ENCODE measurements at places on chromosomes 11 and 22. TPM values are rescaled to one million over a fixed set of nuclear protein-coding genes. Genes with fewer than 3 reads are reported as not detected.

MPPED2 gene
- total RNA-seq, result not detected

MMP1 gene
- not detected for total RNA-seq

GUCD1 gene
- 58.4 TPM for total RNA-seq

A4GALT gene
- not detected for total RNA-seq

GRCh38 chr11:57787920-57788702 lies 26.5 kb downstream of the CTNND1 start:
- no peak for DNase-seq
- peaks cover 2% of the 10 kb centered on the region for H3K36me3 ChIP-seq
- no peaks in the 10 kb centered on the region for H3K27me3 ChIP-seq
- peak overlapping the region; percentile 49 for H3K27ac ChIP-seq

DNA sequence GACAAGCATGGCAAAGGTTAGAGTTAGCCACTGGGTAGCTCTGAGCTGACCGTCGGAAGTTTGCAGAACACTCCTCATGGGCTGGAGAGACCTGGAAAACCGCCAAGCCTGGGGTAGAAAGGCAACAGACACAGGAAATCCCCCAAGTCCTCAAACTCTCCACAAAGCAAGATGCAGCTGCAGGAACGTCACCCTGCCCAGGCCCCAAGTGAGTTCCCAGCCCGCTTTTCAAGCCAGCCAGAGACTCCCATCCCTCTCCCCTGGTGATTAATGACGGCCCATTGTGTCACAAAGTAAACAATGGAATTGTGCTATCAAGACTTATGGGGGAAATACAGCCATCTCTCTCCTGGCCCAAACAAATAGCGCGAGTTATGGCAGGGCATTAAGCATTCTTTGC lies 633.0 kb downstream of the TBC1D22A start:
- no peak for DNase-seq
- H3K36me3 ChIP-seq, result no peaks in the 10 kb centered on the region
- H3K27me3 ChIP-seq, result peaks cover 6% of the 10 kb centered on the region
- H3K27ac ChIP-seq, result no peak overlapping the region
- H3K4me3 ChIP-seq, result no peak overlapping the region

GRCh38 chr11:19767627-19768151 lies 55.1 kb downstream of the NAV2 start:
- no peak overlapping the region for H3K4me3 ChIP-seq
- DNase-seq, result no peak
- H3K27ac ChIP-seq, result no peak overlapping the region

DNA sequence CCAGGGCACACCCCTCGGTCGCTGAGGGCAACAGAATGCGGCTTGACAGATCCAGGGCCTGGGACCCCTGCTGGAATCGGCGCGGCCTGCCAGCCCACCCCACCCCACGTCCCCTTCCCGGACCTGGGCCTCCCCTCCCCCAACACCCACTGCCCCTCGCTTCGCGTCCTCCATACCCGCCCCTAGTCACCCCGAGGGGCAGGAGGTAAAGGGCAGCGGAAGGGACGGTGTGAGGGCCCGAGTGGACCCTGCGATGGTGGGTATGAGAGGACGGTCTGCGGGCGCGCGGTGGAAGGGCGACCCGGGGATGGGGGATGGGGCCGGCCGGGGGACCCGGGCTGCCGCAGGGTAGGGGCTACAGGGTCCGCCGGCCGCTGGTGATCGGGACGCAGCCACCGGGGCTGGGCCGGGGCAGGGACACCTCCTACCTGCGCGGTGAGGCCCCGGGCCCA lies 311 bp downstream of the APBB1 start:
- H3K27ac ChIP-seq, result no peak overlapping the region
- H3K36me3 ChIP-seq, result peaks cover 3% of the 10 kb centered on the region
- no peak for DNase-seq
- H3K4me1 ChIP-seq, result peaks cover 7% of the 10 kb centered on the region
- no peak overlapping the region for H3K4me3 ChIP-seq
- peaks cover 16% of the 10 kb centered on the region for H3K27me3 ChIP-seq
